ENCODE measurements at places on chromosomes 4 and X.

DNA sequence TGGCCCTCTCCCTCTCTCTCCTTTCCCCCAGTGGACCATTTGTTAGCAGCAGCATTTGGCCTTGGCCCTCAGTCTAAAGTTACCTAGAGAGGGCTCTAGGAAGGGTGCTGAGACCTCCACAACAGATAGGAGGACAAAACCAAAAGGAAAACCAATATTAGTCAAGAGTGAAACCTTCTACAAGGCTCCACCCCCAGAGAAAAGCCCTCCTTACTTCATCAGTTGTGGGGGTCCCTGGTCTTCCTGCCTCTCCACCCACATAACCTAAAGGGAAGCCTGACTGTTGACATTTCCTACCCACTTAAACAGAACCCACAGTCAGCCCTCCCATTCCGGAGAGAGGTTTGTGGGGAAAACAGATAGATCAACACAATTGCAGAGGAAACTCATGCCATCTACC is 4.7 kb upstream of the CD40LG start:
- no peak for DNase-seq

- no peak for DNase-seq
Measured at GRCh38 chr4:159547645-159548308, 444.9 kb downstream of the RAPGEF2 start.

- DNase-seq = no peak
Measured at GRCh38 chr4:129738175-129738574, 642.2 kb downstream of the C4orf33 start.

DNA sequence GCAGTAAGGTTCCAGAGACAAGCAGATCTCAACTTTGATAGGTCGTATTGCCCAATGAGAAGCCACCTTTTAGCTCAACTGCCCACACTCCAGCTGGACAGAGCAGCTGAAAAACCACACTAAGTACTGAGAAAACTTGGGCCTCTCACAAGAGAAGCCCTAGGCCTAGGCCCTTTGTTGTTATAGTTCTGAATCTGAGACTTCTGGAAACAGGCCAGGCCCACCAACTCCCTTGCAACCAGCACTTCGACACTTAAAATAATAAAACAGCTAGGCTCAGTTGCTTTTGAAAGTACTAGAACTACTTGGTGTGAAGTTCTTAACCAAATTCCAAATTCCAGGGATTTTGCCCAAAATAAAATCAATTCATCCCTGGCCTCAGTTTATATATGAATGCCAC is 13.5 kb upstream of the RTL5 start:
- DNase-seq = no peak

GRCh38 chrX:40816906-40817305 is 81.6 kb upstream of the MED14 start:
- no peak for DNase-seq

GRCh38 chrX:102599951-102600579 is 750 bp downstream of the ARMCX5 start:
- DNase-seq = no peak

- DNase-seq = no peak
Measured at GRCh38 chr4:17494258-17495190, 17.4 kb downstream of the QDPR start.

GRCh38 chr4:37685161-37685822 is 884 bp downstream of the RELL1 start:
- DNase-seq = peak; percentile 55

GRCh38 chr4:8314691-8315255 is 45.2 kb downstream of the HTRA3 start:
- DNase-seq = no peak

GRCh38 chr4:184750926-184751584 is 17.2 kb upstream of the CENPU start:
- no peak for DNase-seq

- no peak for DNase-seq
Measured at GRCh38 chr4:89625599-89626293, 211.2 kb downstream of the SNCA start.

DNA sequence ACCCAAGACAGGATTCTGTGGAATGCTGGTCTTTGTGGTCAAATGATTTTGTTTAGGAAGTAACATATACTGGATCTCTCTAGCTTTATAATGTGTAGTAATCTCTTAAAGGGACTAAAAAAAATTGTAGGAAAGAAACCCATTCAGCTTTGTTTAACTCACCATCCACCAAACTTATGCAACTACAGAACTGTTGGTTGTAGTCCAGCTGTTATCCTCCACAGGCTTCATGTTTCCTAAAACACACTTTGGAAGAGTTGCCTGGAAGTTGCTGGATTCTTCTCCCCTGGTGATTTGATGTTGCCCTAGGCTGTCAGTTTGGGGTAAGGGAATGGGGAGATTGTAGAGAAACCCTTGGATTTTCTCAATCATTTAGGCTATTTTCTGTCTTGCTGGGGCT is 89.3 kb downstream of the RLIM start:
- DNase-seq = no peak

DNA sequence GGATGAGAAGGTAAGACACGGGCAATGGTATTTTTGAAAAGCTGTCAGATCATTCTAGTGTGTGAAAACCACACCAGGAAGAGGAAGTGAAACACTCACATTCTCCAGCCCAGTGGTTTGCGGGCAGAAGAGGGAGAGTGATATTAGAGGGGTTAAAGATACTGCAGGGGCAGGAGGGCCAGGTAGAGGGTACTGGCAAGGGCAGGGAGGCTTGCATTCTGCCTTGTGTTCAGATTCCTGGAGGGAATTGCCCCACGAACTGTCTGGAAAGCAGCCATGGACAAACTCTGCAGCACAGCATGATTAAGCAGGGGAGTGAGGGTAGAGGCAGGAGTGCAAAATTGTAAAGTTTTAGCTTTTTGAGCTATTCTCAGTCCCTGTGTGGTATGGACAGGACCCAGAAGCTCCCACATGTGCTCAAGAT is 30.9 kb downstream of the NIPAL1 start:
- peak; percentile 28 for DNase-seq

DNA sequence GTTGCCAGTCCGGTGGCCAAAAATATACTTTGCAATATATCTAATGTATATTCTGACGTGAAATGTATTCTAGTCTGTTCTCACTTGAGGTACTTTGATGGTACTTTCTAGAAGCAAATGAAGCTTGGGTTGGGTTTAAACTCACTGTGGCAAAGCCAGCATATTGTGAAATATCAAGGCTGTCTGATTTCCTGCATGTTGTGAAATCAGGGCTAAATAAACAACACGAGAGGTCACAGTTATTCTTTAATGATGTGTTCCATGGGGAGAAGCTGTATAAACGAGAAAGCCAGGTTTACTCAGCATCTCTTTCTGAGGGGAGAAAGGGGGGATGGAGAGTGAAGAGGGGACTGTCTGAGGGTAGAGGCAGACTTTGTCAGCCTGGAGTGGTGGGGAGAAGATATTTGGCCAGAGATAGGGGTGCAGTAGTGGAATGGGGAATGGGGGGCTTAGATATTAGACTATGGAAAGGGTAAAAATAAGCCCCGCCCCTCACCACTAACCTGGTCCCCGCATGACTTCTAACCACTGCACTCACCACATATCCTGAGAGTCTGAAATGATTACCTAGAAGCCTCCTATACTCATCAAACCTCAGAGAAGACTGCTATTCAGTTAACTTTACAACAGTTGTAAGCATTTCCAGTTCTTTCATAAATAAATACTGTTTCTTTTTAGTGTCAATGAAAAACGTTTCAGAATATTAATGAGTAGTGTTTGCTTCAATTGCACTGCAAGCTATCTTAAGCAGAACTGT is 5.9 kb upstream of the SCARB2 start:
- no peak for DNase-seq

DNA sequence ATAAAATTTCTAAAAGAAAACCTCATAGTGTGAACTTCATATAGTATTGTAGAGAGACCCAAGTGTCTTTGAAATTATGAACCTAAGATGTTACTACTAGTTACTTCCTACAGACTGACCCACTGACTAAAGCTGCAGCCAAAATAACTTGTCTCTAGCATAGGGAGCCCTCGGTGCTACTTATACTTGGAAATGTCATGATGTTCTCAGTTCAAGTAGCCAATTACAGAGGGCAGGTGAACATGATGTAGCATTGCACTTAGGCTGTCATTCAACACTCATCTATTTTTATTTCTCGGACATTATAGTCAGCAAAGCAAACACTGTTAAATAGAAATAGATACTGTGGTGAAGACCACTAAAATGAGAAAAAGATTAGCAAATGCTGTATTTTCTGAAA is 165.6 kb downstream of the AREG start:
- DNase-seq = no peak

GRCh38 chrX:108216405-108216804 is 124.8 kb downstream of the ATG4A start:
- DNase-seq = no peak

DNA sequence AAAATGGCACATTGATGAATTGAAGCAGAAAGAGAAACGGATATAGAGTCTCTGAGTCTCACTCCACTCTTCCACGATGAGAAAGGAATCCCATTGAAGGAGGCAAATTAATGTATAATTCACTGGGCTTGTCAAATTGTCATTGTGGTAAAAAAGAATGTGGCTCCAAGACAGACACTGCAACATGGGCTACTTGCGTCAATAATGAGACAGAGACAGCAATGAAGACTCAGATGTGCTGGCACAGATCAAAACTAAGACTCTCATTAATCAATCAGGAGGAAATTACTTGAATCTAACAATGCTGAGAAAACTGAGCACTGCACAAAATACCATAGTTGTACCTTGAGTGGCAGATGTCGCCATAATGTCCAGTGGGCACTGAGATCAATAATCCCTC is 1485.5 kb downstream of the TECRL start:
- no peak for DNase-seq

DNA sequence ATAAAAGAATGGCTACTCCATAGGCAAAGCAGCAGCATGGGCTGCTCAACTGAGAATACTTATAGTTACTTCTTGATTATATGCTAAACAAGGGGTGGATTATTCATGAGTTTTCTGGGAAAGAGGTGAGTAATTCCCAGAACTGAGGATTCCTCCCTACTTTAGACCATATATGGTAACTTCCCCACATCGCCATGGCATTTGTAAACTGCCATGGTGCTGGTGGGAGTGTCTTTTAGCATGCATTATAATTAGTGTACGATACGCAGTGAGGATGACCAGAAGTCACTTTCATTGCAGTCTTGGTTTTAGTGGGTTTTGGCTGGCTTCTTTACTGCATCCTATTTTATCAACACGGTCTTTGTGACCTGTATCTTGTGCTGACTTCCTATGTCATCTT is 141.5 kb downstream of the MAGEB17 start:
- no peak for DNase-seq

DNA sequence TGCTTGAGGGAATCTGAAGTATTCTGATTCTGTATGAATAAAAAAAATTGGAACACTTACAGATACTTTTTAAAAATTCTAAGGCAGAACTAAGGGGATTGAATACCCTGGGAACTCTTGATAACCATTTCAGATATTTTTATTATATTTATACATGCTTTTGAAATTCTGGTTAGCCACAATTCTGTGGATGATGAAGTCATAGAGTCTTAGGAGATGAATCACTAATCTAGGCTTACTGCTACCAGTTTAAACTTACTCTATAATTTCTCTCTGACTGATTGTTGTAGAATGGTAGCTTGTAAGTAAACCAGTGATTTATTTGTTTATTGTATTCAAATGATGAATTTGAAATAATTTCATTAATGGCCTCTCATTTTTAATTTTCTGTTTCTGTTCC is 11.4 kb upstream of the SLAIN2 start:
- no peak for DNase-seq

DNA sequence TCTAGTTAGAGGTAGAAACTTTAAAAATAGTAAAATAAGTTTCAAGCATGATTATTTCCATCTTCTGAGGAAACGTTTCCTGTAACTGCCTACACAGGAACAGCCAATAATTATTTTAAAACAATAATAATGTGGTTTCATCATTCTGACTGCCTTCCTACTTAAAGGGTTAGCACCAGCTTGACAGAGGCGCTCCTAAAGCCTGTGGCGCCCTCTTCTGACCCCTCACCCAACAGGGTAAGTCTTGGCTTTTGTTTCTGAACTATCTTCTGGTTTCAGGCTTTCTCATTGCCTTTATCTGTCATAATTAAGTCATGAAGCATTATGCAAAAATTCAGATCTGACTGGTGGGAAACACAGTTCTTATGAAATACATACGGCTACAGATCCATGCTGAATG is 96.7 kb downstream of the ITM2A start:
- peak; percentile 65 for DNase-seq

DNA sequence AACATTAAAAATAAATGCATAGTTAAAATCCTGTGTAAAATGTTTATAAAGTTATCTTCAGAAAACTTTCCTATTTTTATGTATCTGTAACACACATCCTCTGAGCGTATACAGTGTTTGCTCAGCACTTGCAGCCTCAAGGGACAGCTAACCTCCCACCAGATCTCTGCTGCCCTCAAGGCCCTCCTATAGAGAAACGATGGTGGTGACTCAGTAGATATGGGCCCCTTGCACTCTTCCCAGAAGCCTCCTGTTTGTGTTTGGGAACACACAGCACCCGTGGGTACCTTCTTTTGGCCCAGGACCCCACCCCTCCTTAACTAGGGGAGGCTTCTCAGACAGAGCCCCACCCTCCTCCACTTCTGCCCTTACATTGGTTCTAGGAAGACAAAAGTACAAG is 26.7 kb downstream of the PJA1 start:
- DNase-seq = no peak

- DNase-seq = no peak
Measured at GRCh38 chr4:5921101-5921980, 28.5 kb upstream of the CRMP1 start.

- DNase-seq = no peak
Measured at GRCh38 chr4:70754470-70754869, 32.7 kb downstream of the RUFY3 start.

GRCh38 chr4:128658214-128658631 is 151.3 kb upstream of the JADE1 start:
- no peak for DNase-seq

GRCh38 chr4:125484912-125485311 is 170.2 kb downstream of the FAT4 start:
- no peak for DNase-seq

- DNase-seq = no peak
Measured at GRCh38 chr4:88814043-88814617, 116.5 kb upstream of the NAP1L5 start.

GRCh38 chr4:1172971-1173757 is 781 bp upstream of the SPON2 start:
- no peak for DNase-seq

Measured in T-cell (primary cell).